Adrenal gland (tissue), 19 donors: ENCODE measurements at places on chromosomes 5 and 9. TPM values are rescaled to one million over a fixed set of nuclear protein-coding genes. Genes with fewer than 3 reads are reported as not detected.

The KLF4 gene
- 8.7 TPM for polyA plus RNA-seq

DNA sequence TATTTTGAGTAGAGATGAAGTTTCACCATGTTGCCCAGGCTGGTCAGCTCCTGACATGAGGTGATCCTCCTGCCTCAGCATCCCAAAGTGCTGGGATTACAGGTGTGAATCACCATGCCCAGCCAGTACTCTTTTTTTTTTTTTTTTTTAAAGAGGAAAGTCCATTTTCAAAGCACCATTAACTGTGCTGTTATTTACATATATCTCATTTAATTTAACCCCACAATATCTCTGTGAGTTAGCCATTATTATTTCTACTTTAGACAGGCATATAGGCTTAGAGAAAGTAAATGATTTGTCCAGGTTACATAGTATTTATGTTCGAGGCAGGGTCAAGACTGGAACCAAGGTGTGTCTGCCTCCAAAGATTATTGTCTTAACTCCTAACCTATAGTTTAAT is 50.7 kb downstream of the ATG10 start:
- DNase-seq, result no peak

- peak; percentile 76 for DNase-seq
These were observed 2.0 kb downstream of the NR2F1-AS1 start for GRCh38 chr5:93578813-93579691.

- DNase-seq, result no peak
These were observed 480.3 kb upstream of the ADAMTS16 start for GRCh38 chr5:4659851-4660250.

- DNase-seq, result no peak
These were observed 36.8 kb downstream of the PTGES start for GRCh38 chr9:129716091-129716490.

DNA sequence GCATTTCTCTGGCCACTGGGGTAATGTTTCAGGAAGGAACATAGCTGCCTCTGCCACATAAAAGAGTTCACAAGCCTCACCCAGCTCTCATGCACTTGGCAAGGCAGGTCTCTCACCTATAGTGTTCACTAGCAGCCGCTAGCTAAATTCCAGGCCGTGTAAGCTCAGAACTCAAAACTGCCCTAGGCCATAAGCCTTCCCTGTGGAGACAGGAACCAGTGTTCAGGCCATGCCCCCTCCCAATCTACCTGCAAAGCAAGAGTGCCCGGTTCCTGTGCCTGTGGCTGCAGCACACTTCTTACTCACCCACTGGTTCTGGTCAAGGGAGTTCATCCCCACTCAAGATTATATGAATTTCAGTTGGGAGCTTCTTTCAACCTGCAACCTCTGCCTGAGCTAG is 60.7 kb upstream of the ZNF169 start:
- no peak for DNase-seq
